ENCODE measurements at places on chromosomes 16 and 17.
A peak's percentile ranks its signal among the peaks of the same experiment; 100 is the strongest.

DNA sequence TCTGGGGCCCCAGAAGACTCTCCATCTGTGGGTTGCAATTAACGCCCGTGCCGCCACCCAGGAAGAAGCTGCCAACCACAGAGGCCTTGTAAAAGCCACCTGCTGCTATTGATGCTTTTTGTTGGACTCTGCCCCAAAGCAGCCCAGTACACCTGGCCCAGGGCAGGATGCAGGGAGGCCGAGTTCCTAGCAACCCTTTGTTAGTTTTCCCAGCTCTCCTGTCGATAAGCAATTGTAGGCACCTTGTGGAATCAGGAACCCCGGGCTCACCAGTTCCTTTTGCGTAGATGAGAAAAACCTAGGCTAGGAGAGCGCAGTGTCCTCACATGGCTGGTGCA lies 103.3 kb downstream of the ABCC6 start:
- DNase-seq = no peak

DNA sequence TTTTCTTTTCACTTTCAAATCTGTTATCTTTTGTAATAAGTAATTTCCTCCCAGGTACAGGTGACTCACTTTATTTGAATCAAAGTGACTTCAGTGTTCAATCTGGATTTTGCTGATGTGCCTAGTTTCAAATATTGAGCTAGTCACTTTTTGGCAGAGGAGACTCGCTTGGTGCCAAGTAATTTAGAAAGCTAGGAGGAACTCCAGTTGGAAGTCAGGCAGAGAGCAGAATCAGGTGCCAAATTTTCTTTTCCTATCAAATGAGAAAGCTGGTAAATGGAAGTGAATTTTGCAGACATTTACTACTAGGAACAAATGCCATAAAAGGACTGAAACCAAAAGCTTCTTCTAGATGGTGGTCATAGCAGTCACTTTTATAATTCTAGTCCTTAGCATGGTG lies 656.0 kb upstream of the KIF2B start:
- DNase-seq = no peak

DNA sequence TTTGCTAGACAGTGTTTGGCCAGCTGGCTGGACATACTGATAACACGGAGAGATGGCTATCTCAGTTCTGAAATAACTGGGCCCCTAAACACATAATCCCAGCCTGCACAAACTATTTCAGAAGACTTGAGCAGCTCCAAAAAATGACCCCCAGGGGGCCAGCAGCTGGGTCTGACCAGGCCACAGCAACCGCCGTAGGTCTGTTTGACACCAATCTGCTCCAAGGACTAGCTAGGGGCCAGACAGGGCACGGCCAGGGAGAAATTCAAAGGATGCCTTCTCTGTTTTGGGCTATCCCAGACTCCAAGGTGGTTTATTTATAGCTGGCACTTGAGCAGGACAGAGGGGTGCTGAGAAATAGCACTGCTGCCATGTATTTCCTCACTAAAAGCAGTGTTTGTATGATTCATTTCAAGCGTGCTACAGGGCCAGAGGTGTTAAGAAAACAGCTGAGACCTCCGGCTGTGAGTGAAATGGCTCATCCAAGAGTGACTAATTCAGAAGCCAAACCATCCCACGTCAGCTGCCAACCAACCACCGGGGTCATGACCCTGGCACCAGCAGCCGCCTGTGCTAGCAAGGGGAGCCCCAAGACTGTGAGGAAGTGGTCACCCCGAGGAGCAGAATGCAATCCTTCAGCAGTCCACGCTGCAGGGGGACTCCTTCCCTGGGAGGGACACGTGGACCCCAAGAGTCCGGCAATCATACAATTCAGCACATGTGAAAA lies 5.7 kb downstream of the GGA2 start:
- peak; percentile 65 for DNase-seq

DNA sequence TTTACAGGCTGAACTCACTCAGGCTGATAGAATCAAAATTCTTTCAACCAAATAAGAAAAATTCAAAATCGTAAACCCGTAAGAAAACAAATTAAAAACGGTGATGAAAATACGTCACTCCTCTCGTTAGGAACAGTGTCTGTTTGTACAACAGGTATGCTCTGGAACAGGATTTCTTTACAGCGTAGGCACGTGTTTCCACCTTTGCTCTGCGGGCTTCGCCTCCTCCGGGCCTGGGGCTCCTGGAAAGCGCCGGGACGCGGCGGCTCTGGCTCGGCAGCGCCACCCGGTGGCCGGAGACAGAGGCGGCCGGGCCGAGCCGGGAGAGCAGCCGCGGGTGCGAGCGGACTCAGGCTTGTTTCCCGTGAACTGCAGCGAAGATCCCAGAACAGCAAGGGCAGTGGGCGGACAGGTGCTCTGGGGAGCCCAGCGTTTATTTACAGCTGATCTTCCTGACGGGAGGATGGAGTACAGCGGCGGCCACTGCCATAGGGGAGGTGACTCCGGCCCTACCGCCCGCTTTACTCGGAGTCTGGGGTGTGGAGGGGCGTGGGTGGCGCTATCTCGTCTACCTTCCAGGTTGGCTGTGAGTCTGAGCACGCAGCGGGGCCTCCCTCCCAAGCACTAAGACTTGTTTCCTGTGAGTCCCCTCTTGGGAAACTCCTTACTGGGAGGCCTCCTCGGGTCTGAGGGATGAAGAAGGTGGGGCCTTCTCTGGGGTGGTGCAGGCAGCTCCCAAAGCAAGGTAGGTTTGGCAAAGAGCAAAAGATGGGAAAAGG lies 40.5 kb upstream of the ATP2A3 start:
- no peak for DNase-seq

DNA sequence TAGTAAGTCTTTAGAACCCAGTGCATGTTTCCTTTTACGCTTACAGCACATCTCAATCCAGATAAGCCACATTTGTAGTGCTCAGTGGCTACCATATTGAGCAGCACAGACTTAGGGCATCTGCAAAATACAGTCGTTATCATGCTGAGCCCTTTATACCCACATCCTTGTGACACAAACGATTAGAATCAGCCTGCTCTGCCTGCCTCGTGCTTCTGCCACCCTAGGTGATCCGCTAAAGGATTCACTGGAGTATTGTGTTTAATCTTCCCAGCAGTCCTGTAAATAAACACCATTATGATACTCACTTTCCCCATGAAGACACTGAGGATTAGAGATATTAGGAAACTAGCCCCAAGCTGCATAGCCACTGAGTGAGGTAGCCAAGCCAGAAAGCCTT lies 51.3 kb upstream of the FA2H start:
- no peak for DNase-seq

DNA sequence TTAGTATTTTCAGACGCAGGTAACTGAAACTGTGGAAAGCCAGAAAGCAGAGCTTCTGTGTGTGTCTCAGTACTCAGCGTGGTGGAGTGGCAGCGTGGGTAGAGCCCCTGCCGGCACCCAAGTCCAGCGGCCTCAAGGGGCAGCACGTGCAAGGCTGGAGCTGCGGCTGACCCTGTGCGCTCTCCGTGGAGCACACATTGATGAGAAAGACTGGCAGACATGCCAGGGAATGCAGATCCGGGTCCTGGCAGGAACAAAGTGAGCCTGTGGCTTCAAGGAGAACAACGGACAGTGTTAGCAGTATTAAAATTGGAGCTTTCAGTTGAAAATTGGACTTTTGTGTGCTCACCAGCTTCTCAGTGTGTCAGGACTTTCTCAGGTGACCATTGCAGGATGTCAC lies 23.3 kb downstream of the ZC3H18 start:
- DNase-seq = no peak

All from T1000 (cell line).